ENCODE measurements at places on chromosomes 7 and 10. TPM values are rescaled to one million over a fixed set of nuclear protein-coding genes. Genes with fewer than 3 reads are reported as not detected.

The LMBR1 gene
- total RNA-seq = 69.9 TPM

The DENND2A gene
- total RNA-seq = 0.04 TPM

The SRRM3 gene
- total RNA-seq = 0.53 TPM

The KCNH2 gene
- total RNA-seq = 0.07 TPM

The MYH16 gene
- 0.53 TPM for total RNA-seq

The VPS37D gene
- 4.3 TPM for total RNA-seq

The PLCE1 gene
- 0.04 TPM for total RNA-seq

The MUC12 gene
- not detected for total RNA-seq

The ZFYVE27 gene
- 16.0 TPM for total RNA-seq

The AEBP1 gene
- total RNA-seq = 5.4 TPM

The CRYGN gene
- total RNA-seq = not detected

The TACC2 gene
- 6.1 TPM for total RNA-seq

The AGR3 gene
- total RNA-seq = not detected

The JCAD gene
- 49.9 TPM for total RNA-seq

The KLF14 gene
- not detected for total RNA-seq

The PSMC2 gene
- 360 TPM for total RNA-seq

The NYAP1 gene
- total RNA-seq = 4.2 TPM
